GM06990 (cell line): ENCODE measurements at places on chromosomes 1 and 21.

- no peak for DNase-seq
Observed at GRCh38 chr21:38915546-38915945, 109.8 kb downstream of the ETS2 start.

DNA sequence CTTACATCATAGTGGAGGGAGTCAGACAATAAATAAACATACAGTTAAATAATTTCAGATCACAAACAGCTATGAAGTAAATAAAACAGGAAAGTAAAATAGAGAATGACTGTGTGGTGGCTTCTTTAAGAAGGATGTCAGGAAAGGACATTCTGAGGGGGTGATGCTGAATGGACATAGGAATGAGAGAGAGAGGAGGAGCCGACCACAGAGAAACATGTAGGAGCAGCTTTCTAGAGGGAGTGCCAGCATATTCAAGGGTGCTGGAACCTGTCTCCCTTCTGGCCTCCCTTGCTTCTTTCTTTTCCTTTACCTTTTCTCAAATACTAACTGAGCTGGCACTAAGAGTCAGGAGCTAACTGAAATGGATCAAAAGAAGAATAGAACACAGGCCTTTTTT lies 20.5 kb upstream of the BCL10 start:
- DNase-seq = no peak

DNA sequence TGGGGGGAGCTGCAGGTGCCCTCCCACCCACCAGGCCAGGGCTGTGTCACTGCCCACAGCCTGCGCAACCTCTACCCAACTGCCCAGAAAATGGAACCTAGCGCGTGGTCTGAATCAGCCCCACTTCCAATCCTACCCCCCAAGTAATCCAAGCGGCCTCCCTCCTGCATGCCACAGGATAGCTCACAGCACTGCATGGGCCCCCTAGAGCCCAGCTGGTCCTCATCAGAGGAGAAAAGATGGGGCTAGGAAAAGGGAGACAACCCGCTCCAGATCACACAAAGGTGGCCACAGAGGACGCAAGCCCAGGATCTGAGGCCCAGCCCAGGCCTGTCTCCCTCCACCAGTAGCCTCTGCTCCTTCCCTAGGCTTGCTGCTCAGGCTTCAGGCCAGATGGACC lies 6.2 kb downstream of the ADGRB2 start:
- no peak for DNase-seq

DNA sequence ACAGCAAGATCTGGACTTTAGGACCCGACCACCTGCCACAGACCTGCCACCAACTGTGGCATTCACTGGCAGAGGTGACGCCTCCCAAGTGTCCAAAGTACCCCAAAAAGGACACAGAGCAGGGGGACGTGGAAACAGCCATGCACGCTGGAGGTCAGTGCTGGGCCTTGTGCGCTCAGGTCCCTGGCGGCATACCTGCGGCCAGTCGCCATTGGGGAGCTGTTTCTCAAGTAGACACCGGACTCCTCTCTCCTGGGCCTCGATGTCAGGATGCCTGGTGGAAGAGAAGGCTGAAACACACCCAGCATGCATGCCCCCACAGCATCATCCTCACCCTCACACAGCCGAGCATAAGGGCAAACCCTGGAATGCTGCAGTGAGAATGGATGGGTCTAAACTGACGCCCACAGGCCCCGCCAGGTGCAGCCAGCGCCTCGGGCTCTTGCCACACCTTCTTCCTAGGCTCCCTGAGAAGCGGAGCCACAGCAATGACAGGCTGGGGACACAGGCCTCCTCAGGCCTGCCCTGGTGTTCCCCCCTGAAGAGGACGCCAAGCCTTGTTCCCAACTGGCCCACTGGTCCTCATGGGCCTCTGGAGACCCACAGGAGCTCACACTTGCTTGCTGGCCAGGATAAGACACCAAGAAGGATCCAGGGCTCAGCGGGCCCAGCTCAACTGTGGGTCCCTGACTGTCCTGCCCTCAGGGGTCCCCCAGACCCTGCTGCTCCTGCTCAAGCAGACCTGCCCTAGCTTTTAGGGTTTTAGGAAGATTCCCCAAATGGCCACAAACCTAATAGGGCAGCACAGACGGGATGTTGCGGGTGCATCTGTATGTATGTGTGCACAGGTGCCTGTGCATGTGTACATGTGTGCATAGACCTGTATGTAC lies 7.7 kb upstream of the SPATC1L start:
- no peak for DNase-seq

DNA sequence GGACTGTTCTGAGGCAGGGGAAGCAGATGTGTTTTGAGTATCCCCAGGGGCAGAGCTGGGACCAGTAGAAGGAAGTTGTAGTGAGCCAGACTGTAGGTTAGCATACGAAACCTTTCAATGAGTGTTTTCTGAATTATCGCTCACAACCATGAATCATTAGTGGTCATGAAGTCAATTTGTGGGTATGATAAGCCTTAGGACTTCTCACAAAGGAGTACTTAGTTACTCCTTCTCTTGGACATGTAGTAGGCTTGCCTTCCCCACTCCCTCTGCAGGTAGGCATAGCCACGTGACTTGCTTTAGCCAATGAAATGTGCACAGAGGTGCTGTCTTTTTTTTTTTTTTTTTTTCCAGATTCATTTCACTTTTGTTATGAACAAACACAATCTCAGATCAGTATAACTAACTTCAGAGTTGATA lies 23.9 kb upstream of the FAAH start:
- peak; percentile 15 for DNase-seq

DNA sequence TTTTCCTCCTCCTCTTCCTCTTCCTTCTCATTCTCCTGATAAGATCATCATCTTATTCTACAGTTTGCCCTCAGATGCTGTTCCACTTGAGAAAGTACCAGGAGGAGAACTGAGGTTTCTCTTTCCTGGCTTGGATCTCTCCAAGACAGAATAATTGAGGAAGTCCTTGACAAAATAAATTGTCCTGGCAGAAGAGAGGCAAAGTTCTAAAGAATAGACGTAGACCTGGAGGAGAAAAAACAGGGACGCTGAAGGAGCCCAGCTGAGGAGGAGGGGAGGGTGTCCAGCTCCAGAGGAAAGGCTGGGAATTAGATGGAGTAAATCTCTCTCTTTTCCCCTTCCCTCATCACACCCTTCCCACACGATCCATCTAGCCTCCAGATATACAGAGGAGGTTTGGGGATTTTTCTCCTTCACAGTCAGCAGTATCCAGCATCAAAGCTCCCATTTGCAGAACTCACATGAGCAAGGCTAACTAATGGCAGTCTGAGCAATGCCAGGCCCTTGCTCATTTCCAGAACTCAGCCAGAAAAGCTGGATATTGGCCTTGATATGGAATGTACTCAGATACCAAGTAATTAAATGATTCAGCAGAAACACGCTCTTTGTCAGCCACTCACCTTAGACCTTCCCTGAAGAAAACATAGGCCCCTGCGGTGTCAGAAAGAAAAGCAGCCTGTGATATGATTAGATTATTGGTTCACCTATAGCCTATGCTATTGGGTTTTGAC lies 5.1 kb upstream of the GNG12 start:
- DNase-seq = no peak

DNA sequence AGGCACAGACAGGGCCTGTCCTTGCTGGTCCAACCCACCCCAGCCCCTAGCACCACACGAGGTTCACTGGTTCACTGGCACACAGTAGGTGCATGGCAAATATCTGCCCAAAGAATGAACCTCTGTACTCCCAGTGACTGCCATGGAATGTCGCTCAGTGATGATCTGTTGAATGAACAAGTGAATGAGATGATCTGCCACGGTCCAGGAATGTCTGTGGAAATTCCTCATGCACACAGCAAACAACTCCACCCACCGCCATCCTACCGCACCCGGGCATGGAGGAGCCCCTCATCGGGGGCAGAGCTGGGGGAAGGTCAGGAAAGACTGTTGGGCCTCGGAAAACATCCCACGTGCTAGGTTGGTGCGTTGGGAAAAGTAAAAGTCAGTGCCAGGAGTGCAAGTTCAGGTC lies 1.7 kb downstream of the HSPG2 start:
- no peak for DNase-seq

DNA sequence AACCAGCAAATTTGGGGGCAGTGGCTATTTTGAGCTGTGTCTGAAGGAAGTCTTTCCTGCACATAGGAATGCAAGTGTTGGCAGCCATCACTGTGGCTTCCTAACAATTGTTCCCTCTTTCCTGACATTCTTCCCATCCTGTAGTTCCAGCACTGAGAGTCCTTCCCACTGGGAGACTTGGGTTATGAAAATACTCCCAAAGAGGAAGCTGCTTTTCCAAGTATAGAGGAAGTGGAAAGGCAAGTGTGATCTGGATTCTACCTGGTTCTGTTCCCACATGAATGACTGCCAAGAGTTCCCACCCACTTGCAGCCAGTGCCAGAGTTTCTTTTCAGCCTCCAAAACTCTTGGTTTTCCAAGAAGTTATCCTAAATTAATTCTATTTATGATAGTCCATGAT lies 98.5 kb upstream of the CD53 start:
- no peak for DNase-seq

DNA sequence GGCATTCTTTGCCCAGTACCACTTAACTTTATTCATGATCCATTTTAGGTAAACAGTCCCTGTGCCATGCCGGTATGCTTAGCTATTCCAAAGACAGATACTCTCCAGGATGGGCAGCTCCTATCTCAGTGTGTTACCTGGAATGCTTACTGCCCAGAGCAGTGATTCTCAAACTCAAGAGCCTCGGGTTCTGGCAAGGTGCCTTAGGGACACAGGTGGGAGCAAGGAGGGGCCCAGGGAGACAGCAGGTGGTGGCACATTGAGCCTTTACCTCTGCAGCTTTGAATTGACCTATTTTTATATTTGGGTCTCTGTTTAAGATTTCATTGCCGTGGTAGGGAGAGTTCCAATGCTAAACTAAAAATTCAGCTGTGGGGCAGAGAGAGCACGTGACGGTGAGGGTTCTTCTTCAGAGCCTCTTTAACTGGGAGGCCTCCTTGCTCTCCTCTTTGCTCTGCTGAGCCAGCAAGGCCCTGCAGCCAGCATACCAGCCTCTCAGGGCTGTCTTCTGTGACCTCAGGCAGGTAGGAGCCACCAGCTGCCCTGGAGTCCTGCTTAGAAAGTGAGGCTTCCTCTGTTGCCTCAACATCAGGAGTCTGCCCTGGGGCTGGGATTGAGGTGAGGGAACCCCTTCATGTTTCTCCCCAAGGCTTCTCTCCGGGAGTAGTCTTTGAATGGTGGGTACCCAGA lies 20.2 kb downstream of the PHGDH start:
- DNase-seq = no peak

DNA sequence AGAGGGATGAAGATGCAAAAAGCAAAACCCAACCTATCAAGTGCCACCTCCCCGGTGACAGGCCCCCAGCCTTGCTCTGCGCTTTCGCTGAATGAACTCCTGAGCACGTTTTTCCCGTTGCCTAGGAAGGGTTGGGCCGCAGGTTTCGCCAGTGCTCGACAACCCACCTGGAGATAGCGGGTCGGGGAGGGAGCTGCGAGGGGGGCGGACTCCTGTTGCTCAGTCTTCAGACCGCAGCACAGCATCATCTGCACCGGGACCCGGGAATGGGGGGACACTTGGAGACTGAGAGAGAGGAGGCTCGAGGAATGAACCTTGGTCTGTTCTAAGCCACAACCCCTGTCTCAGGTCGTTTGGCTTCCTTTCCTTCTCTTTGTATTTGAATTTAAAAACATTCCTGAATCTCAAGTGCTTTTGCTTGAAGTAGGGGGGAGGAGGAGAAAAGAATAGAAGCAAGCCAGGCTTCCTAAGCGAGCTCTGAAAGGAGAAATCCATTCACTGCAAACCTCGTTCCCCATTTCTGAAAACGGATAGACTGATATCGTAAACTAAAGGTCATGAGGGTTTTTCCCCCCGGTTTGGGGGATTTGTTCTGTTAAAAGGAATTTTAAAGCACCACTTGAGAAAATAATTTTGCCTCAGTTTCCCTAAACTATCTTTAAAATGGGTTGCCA lies 1.2 kb downstream of the AK5 start:
- no peak for DNase-seq

DNA sequence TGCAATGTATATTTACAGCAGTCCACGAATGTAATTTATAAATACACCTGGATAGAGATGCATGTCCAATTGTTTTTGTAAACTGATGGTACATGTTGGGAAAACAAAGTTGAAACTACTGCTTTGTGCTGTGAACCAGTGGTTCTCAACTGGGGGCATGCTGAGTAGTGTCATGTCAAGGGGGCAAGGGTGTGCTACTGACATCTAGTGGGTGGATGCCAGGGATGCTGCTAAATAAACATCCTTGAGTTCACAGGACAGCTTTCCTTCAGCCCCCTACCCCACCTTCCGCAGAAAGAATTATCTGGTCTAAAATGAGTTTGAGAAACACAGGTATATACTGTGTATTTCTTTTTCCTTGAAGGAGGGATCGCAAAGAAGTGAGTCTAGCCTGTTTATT lies 95.9 kb downstream of the RASAL2 start:
- DNase-seq = peak; percentile 8

DNA sequence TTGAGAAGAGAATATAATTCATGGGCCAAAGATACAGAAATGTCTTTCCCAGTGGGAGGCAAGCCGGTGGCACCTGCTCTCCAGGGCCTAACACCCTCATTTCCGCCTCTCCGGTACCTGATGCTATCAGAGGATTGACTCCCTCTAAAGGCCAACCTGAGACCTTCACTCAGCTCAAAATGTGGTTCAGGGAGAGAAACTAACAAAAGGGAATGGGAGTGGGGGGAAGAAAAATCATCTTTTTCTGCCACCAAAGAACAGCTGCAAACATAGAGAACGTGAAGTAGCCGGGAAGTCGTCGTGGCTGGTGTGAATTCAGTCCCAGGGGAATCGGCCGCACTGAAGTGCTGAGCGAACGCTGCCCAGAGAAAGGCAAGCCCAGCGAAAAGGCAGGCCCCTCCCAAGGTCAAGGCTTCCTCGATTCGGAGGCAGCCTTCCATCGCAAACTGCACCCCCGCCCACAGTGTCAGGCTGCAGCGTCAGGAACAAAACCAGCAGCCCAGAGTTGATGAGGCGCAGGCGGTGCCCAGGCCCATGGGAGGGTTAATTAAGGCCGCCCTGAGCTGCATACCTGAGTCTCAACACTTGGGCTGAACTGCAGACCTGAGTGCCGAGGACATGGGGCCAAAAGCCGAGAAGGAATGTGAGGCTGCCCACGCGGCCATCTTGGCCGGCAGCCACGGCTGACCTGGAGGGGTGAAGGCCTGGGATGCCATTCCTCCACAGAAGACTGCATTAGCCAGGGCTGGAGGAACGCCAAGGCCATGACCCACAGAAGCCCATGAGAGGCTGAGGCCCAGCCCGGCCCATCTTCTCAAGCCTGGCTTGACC lies 160.2 kb downstream of the PSMG1 start:
- DNase-seq = no peak

- no peak for DNase-seq
Observed at GRCh38 chr1:92832537-92833114, 786 bp downstream of the RPL5 start.

GRCh38 chr1:8293118-8293517 lies 24.8 kb upstream of the SLC45A1 start:
- DNase-seq = no peak

- no peak for DNase-seq
Observed at GRCh38 chr1:116495535-116495934, 75.3 kb downstream of the CD58 start.

GRCh38 chr1:164689672-164690511 lies 130.9 kb downstream of the PBX1 start:
- no peak for DNase-seq

- DNase-seq = no peak
Observed at GRCh38 chr1:118185084-118185832, at the start of gene SPAG17. SPAG17 (minus strand) TSS chr1:118185228; CDS start chr1:118185157, 71 bp downstream.

- no peak for DNase-seq
Observed at GRCh38 chr1:92410706-92411105, 76.0 kb downstream of the GFI1 start.

GRCh38 chr1:55088413-55088812 lies 49.1 kb downstream of the PCSK9 start:
- DNase-seq = no peak

GRCh38 chr21:29342363-29342957 lies 43.7 kb downstream of the BACH1 start:
- DNase-seq = peak; percentile 60

- DNase-seq = no peak
Observed at GRCh38 chr21:42969193-42969600, 5.2 kb upstream of the PKNOX1 start.
